ENCODE measurements at places on chromosomes 16 and 17.

GRCh38 chr16:55325080-55325447 lies 1.1 kb downstream of the IRX6 start:
- no peak for DNase-seq

DNA sequence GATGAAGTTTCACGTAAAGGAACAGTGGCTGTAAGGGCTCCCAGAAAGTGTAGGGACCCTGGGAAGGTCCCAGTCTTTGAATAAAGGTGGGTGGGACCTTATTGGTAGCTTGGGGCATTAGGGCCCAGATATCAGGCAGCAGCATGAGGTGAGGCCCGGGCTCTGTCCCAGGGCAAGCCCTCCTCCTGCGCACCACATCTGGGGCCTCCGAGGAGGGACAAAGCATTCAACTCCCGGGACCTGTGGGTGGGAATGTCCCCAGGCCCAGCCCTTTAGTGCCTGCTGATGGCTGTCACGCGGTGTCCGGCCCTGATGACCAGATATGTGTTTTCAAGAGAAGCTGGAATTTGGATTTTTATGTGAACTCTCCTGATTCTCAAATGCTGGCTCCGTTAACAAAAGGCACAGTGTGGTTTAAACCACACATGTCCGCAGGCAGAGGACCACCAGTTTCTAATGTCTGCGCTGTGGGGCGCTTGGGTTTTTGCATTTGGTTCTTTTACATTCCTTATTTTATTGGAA lies 30.4 kb downstream of the RAI1 start:
- DNase-seq, result no peak

DNA sequence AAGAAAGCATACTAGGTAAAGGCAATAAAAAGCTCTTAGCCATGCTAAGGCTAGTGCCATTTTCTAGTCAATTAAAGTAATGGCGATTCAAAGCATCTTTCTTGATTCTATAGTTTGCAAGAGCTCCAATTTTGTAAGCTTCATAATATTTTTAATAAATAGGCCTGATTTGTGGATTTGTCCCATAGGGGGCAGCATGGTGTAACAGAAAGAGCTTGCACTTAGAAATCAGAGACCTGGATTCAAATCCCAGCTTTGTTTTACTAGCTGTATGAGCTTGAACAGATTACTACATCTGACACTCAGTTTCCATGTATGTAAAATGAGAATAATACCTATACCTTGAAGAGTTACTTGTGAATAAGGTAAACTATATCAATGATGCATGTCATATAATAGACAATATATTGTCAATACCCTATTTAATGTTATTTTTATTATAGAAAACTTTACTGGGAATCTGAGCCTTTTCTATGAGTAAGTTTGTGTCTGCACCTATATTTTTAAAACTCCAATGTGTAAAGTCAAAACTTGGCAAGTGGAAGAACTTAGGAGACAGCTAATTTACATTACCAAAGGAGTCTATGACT lies 93.6 kb upstream of the NOG start:
- peak; percentile 56 for DNase-seq

- no peak for DNase-seq
Measured at GRCh38 chr17:50641357-50641756, 6.7 kb downstream of the ABCC3 start.
